ENCODE measurements at places on chromosomes 11 and 22.
A peak's percentile ranks its signal among the peaks of the same experiment; 100 is the strongest.

DNA sequence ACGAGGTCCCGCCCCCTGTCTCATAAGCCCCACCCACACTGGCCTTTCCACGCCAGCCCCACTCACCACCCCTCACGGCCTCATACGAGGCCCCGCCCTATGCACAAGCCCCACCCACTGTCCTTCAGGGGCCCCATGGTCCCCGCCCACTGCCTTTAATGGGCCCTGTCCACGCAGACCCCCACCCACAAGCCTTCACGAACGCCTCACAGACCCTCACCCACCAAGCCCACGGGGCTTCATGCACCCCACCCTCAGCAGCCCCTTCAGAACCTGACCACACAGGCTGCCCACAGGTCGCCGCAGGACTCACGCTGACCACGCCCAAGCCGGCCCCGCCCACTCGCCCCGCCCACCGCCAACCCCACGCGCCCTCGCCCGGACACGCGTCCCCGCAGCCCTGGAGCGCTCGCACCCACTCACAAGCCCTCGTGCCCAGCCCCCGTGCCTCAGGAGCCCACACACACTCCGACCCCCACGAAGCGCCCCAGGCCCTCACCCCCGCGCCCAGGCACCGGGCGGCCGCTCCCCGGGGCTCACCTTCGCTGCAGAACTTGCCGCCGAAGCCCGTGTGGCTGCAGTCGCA, 10.5 kb downstream of the NRXN2 start:
- no peak for DNase-seq

DNA sequence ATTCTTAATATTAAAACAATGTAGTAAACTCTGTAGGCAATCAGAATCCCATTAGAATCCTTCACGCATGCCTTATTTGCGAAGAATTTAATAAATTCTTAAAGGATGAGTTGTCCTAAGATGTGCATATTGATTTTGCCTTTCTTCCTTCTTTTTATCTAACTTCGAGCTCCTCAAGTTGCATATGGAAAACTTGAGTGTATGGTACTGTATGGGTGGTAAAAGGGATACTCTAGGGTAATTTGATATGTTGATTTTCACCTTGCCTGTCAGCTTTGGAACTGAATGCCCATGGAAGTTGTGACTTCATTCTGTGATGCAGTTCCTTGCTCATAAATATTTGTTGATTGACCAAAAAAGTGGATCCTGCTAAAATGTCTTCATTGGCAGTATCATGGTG, 193.8 kb downstream of the DDX10 start:
- DNase-seq = no peak

GRCh38 chr11:44671234-44671633, 55.5 kb upstream of the TSPAN18 start:
- no peak for DNase-seq

DNA sequence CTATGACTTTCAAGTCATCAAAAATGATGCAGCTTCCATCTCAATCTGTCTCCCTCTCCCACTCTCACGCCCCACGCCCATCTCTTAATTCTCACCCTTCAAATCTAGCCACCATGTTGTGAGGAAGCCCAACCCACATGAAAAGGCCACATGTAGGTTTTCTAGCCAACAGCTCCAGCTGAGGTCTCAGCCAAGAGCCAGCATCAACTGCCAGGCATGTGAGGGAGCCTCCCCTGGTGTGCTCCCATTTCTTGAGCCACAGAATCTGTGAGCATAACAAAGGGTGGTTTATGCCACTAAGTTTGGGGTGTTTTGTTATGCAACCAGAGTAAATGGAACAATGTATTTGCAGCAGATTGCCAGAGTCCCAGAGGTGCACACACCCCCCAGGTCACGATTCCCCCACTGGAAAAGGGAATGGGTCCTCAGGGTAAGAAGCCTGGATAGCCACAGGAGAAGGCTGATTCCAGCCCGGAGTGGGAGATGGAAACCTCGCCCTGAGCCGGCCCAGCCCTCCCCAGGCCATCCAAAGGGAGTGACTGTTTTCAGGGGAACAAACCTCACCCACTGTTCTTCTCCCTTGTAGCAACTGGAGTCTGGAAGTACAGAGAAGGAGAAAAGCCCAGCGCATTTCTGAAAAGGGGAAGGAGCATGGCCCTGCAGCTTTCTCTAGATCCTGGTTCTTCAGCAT, 20.0 kb upstream of the LINC01488 start:
- peak; percentile 48 for DNase-seq

Measured in posterior vena cava (tissue), 2 donors.